ENCODE measurements at places on chromosomes 7 and 10. TPM values are rescaled to one million over a fixed set of nuclear protein-coding genes. Genes with fewer than 3 reads are reported as not detected.

NRAP gene
- total RNA-seq = not detected

SLC26A3 gene
- 10.3 TPM for total RNA-seq

DNA sequence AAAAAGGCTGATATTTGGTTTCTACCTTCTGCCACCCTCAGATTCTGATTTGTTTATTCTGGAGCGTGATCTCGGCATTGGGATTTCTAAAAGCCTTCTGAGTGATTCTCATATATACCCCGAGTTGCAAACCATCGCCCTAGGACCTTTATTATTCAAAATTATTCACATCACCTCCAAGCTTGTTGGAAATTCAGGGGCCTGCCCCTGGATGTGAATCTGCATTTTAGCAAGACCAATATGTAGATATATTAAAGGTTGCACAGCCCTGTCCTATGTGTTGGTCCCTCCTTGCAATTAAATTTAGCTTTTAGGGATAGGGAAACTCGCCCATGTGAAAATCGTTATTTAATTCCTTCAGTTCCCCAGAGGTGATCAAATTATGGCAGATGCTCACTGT lies 9.0 kb upstream of the CHN2 start:
- ATAC-seq = no peak

GRCh38 chr7:51645255-51645654 lies 328.6 kb upstream of the COBL start:
- ATAC-seq = no peak

DNA sequence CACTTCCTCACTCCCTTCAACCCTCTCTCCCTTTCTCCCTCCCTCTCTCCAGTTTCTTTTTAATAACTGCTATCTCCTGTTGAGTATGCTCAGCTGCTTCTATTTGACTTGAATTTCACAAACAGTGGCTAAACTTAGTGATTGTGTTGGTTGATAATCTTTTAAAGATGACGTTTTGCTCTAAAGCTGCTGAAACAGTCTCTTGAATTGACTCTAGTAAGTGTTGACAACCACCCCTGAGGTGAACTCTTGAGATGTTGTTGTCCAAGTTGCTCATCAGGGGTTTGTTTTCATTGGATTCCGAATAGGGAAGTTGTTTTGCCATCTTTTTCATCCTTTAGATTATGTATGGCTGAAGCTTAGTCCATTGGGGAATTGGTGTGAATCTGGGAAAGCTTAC lies 176.2 kb downstream of the TWIST1 start:
- no peak for ATAC-seq
